Activated CD8-positive, alpha-beta memory T cell treated with anti-CD3 and anti-CD28 coated beads, Interleukin-2, amount 10 ng/mL, durations not matched to agents 7 days and 5 days (primary cell): ENCODE measurements at places on chromosomes 7 and 10. TPM values are rescaled to one million over a fixed set of nuclear protein-coding genes. Genes with fewer than 3 reads are reported as not detected.

- no peak for DNase-seq
- no peak overlapping the region for H3K4me3 ChIP-seq
- H3K27me3 ChIP-seq: peaks cover 14% of the 10 kb centered on the region
- H3K36me3 ChIP-seq: peaks cover 4% of the 10 kb centered on the region
- H3K4me1 ChIP-seq: no peaks in the 10 kb centered on the region
These were observed 1.2 kb downstream of the SORCS1 start for GRCh38 chr10:107163076-107163855.

DNA sequence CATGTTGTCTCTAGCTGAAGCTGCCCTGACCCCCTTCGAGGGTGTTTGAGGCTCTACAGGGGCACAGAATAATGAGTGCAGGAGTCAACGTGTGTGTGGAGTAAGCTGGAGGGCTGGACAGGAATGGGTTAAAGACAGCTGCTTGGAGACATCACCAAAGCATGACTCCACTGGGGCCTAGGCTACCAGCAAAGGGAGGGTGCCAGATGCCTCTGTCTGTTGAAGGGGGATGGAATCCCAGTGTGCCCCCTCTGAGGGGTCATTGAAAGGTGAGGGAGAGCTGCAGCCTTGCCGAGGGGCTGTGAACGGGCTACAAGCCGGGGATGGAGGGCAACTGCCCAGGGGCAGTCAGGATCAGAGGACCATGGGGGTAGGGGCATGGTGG, 51.7 kb upstream of the PODXL start:
- DNase-seq: no peak
- no peak overlapping the region for H3K27ac ChIP-seq
- H3K27me3 ChIP-seq: peaks cover 40% of the 10 kb centered on the region
- no peak overlapping the region for H3K4me3 ChIP-seq
- no peaks in the 10 kb centered on the region for H3K36me3 ChIP-seq

GRCh38 chr7:96319439-96319838, 2.5 kb downstream of the SLC25A13 start:
- H3K4me1 ChIP-seq: peaks cover 20% of the 10 kb centered on the region
- H3K36me3 ChIP-seq: peaks cover 5% of the 10 kb centered on the region
- H3K4me3 ChIP-seq: no peak overlapping the region
- H3K27ac ChIP-seq: no peak overlapping the region
- DNase-seq: no peak
- no peaks in the 10 kb centered on the region for H3K27me3 ChIP-seq

DNA sequence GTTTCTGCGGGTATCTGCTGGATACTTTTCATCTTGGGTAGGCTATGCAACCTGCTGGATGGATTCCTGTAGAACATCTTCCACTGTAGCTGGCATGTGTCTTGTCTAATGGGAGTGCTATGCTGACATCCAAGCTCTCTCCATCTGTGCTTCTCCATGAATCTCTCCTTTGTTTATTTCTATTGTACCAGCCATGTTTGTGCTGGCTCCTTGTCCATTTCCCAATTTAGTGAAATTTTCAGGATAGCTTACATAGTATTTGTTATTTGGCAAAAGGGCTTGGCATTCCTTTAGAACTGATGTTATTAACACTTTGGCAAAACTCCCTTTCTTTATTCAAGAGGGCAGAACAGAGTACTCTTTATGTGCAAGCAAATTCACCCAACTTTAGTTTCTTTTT, 198.0 kb downstream of the CSTF2T start:
- H3K4me1 ChIP-seq: no peaks in the 10 kb centered on the region
- no peak for DNase-seq
- H3K36me3 ChIP-seq: no peaks in the 10 kb centered on the region
- H3K4me3 ChIP-seq: no peak overlapping the region
- H3K27me3 ChIP-seq: no peaks in the 10 kb centered on the region

DNA sequence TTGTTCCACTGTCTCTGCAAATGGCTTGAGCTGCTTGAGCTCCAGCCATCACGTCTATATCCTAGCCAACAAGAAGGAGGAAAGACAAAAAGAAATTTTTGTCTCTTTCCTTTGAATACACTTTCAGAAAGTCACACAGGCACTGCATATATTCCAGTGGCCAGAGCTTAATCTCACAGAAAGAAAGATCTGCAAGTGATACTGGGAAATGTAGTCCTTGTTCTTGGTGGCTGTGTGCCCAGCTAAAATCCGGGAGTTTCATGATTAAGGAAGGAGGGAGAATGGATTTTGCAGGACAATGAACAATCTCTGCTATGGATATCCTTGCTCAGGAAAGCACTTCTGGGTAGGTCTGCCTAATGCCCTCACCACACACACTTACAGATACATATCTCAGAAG, 19.5 kb upstream of the DLG5 start:
- DNase-seq: no peak
- H3K27ac ChIP-seq: no peak overlapping the region
- H3K27me3 ChIP-seq: peaks cover 16% of the 10 kb centered on the region
- H3K4me1 ChIP-seq: no peaks in the 10 kb centered on the region
- no peak overlapping the region for H3K4me3 ChIP-seq

GRCh38 chr10:5960070-5960972, 17.0 kb downstream of the IL15RA start:
- H3K4me1 ChIP-seq: no peaks in the 10 kb centered on the region
- peaks cover 45% of the 10 kb centered on the region for H3K36me3 ChIP-seq
- H3K27me3 ChIP-seq: no peaks in the 10 kb centered on the region
- no peak overlapping the region for H3K27ac ChIP-seq
- no peak overlapping the region for H3K4me3 ChIP-seq
- no peak for DNase-seq

GRCh38 chr7:66929935-66930334, 8.9 kb downstream of the TMEM248 start:
- H3K4me3 ChIP-seq: no peak overlapping the region
- H3K4me1 ChIP-seq: peaks cover 39% of the 10 kb centered on the region
- H3K27me3 ChIP-seq: no peaks in the 10 kb centered on the region

GRCh38 chr7:51356849-51357516, 40.4 kb upstream of the COBL start:
- no peak overlapping the region for H3K4me3 ChIP-seq
- H3K27ac ChIP-seq: no peak overlapping the region
- no peak for DNase-seq
- H3K4me1 ChIP-seq: no peaks in the 10 kb centered on the region
- H3K27me3 ChIP-seq: no peaks in the 10 kb centered on the region
- no peaks in the 10 kb centered on the region for H3K36me3 ChIP-seq

- H3K27ac ChIP-seq: no peak overlapping the region
- H3K4me1 ChIP-seq: no peaks in the 10 kb centered on the region
- peaks cover 9% of the 10 kb centered on the region for H3K27me3 ChIP-seq
- no peak for DNase-seq
These were observed 156.5 kb upstream of the CHST15 start for GRCh38 chr10:124249812-124250432.

- H3K27ac ChIP-seq: no peak overlapping the region
- H3K4me3 ChIP-seq: no peak overlapping the region
- H3K27me3 ChIP-seq: peaks cover 11% of the 10 kb centered on the region
- H3K36me3 ChIP-seq: no peaks in the 10 kb centered on the region
These were observed 184.0 kb upstream of the HABP2 start for GRCh38 chr10:113368666-113369364.

DNA sequence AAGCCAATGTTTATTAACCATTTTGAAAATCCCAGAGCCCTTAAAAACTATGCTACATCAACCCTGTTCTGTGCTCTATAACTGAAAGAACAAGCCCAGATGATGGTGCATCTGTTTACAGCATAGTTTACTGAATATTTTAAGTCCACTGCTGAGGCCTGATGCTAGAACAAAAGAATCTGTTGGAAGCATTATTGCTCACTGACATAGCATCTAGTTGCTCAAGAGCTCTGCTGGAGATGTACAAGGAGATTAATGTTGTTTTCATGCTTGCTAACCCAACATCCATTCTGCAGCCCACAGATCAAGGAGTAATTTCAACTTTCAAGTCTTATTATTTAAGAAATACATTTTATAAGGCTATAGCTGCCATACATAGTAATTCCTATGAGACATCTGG, 181.3 kb upstream of the FEZF1 start:
- DNase-seq: no peak
- H3K27ac ChIP-seq: no peak overlapping the region
- no peaks in the 10 kb centered on the region for H3K36me3 ChIP-seq
- H3K4me1 ChIP-seq: no peaks in the 10 kb centered on the region
- H3K4me3 ChIP-seq: no peak overlapping the region

- no peak overlapping the region for H3K4me3 ChIP-seq
- H3K36me3 ChIP-seq: no peaks in the 10 kb centered on the region
- no peaks in the 10 kb centered on the region for H3K4me1 ChIP-seq
- DNase-seq: no peak
These were observed 721.7 kb upstream of the GALNT17 start for GRCh38 chr7:70410134-70410750.

- no peak overlapping the region for H3K27ac ChIP-seq
- H3K36me3 ChIP-seq: no peaks in the 10 kb centered on the region
- H3K4me3 ChIP-seq: no peak overlapping the region
- H3K27me3 ChIP-seq: no peaks in the 10 kb centered on the region
These were observed 9.7 kb upstream of the GDF10 start for GRCh38 chr10:47290338-47290737.

The CFAP70 gene
- 0.38 TPM for total RNA-seq

The ASZ1 gene
- total RNA-seq: not detected

The RNLS gene
- total RNA-seq: 3.7 TPM

The CALY gene
- not detected for total RNA-seq

The MMRN2 gene
- total RNA-seq: not detected

The BEND7 gene
- not detected for total RNA-seq

The MUC12 gene
- total RNA-seq: 0.64 TPM

The ACTR3C gene
- 4.8 TPM for total RNA-seq

The DRGX gene
- not detected for total RNA-seq

The EVX1 gene
- not detected for total RNA-seq

The FEZF1 gene
- not detected for total RNA-seq
